HTR-8/SVneo (cell line): ENCODE measurements at places on chromosomes 3 and 15.

DNA sequence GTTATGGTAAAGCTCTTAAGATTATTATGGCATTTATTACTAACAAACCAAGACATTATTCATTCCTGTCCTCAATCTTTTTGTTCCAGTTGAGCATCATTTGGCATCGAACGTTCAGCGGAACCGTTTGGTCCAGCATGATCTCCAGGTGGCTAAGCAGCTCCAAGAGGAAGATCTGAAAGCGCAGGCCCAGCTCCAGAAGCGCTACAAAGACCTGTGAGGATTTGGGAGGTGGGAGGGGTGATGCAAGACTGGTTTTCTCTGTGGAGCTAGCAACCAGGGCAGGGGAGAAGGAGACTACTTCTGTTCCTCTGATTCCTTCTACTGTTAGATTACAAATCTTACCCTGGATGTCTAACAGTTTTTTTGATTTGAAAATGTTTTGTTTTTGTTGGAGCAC is 27.6 kb upstream of the UTS2B start:
- no peak for DNase-seq

DNA sequence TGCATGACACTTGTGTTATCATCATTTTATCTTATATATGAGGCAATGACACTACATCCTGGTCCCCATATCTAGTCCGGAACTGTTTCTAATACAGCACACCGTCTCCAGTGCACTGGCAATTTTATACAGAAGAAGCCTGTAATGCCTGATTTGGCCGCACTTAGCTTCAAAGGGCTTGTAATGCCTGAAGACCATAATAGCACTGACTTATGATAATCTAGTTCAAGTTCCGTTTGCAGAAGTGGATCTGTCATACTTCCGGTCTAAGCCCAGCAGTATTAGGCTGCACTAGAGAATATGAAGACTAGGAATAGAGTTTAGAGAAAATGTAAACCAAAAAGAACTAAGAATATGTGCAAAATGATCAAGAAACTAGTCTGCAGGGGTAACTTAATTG is 1.3 kb downstream of the BNIP2 start:
- no peak for DNase-seq

GRCh38 chr3:196559826-196560225 is 8.5 kb downstream of the WDR53 start:
- DNase-seq = no peak

DNA sequence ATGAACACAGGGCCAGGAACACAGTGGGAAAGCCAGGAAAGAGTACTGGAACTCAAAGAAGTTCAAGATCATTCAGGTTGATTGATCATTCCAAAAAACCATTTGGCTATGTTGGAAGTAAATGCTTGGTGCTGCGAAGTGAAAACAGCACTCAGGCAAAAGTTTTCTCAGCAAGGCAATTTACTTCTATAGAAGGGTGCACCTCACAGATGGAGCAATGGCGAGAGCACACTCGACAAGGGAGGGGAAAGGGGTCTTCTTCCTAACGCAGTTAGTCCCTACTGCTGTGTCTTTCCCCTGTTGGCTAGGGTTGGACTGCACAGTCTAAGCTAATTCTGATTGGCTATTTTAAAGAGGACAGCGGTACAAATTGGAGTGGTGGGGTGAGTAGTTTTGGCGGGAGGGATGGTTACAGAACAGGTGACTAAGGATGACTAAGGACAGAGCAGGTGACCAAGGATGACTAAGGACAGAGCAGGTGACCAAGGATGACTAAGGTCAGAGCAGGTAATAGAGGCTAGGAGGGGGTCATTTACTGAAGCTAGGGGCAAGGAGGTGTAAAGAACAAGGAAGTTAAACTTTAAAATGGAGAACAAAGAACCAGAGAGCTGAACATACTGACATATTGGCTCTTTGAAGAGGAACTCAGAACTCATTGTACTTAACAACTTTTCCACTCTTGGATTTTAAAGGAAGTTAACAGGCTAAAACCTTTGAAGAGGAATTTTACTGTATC is 43.3 kb downstream of the HOMER2 start:
- DNase-seq = no peak

DNA sequence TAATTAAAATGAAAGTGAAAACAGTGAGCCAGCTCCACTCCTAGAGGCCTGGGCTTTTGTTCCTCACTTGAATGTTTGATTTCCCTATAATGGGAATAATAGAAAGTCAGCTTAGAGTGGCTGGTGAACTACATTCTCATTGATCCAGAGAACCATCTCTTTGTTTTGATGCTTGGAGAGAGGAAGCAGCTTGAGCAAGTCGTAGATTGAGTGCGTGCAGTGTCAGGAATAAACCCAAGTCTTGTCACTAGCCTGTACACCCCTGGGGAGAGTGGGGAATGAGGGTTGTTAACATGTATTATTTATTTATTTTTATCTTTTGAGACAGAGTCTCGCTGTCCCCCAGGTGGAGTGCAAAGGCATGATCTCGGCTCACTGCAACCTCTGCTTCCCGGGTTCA is 885 bp upstream of the LSG1 start:
- DNase-seq = no peak

DNA sequence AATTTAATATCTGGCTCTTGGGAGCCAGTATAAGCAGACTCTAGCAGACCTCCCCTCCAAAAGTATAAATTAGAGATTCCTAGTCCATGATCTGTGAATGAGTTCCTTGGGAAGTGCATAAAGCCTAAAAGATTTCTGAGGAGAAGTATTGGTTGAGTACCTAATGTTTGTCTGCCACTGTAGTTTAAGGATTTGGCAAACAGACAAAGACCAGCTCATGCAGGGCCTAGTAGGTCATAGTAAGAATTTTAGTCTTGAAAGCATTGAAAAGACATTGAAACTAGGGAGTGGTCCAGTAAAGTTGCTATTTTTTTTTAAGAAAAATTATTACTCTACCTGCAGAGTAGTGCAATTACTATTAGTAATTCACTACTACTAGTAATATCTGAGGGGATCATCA is 67.5 kb downstream of the SPRED1 start:
- DNase-seq = no peak

DNA sequence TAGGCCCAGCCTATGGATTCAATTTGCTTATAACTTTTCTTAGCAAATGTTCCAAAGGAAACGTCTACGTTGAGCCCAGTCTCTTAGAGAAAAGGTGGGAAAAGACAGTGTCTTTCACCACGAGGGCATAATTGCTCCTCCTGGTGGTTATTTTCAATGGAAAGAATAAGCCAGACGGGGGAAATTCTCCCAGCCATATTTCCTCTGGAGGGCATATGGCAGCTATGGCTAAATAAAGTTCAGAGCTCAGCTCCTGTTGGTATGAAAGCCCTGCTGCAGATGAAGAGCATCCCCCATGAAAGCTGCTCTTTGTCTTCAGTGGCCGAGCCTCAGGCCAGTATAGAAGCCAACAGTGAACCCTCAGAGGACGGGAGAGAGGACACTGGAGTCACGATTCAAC is 297.9 kb downstream of the RYR3 start:
- no peak for DNase-seq

- no peak for DNase-seq
Observed at GRCh38 chr3:15983693-15984092, 185.9 kb upstream of the ANKRD28 start.

GRCh38 chr15:68846851-68847439 is 26.2 kb upstream of the ANP32A start:
- DNase-seq = no peak

- peak; percentile 59 for DNase-seq
Observed at GRCh38 chr3:132660052-132660810, at the start of gene UBA5. UBA5 (plus strand) TSS chr3:132660329; CDS start chr3:132660538, 209 bp downstream.

DNA sequence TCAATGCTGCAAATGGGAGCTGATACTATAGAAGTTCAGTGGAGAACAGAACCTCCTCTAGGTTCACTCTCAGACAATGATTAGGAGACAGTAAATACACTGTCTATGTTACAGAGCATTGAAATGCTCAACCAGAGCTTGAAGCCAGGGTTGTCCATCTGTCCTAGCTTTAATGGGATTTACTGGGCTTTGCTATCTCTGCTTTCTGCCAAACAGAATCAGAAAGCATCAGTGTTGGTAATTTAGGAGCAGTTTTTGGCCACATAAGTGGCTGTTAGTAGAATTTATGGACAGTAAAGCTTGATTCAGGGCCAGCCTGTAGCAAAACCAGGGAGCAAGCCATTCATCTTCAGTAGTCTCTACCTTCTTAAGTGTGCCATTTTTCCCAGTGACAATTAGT is 396.3 kb downstream of the LSAMP start:
- no peak for DNase-seq

GRCh38 chr3:195411836-195412235 is 31.0 kb downstream of the ACAP2 start:
- no peak for DNase-seq

- no peak for DNase-seq
Observed at GRCh38 chr3:170205302-170205701, 16.9 kb upstream of the PRKCI start.

- DNase-seq = no peak
Observed at GRCh38 chr3:88142094-88142624, 7.6 kb upstream of the C3orf38 start.

GRCh38 chr3:55327131-55327920 is 159.8 kb downstream of the WNT5A start:
- peak; percentile 15 for DNase-seq

DNA sequence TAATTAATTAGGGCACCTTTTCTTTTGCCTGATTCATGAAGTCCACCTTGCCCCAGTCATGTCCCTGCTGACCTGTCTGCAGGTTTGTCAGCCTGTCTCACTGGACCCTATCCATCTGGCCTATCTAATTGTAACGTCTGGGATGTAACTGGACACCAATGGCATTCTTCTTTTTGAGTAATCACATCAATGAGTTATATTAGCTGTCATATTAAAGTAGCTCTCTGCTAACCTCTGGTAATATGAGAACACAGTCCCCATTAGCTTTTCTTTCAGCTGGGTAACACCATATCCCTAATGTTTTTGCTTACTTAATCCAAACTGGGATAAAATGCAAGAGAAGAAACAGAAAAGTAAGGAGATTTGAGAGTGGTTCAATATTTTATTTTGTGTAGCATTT is 166.2 kb upstream of the VEPH1 start:
- DNase-seq = peak; percentile 44

DNA sequence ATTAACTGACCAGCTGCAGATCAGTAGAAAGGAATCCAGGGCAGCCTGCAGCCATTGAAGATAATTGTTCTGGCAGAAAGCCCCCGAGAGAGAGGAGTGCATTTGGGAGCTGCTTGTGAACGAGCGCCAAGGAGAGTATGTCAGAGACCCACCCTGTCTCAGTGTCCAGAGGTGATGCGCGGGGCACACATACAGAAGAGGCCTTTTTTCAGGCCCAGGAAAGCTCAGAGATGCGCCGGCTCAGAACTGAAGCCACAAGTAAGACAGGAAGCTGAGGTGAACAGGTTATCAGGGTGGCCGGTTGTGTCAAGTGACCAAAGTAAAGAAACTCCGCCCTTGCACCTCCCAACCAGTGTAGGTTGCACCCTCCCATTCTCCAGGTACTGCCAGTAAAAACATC is 59.8 kb upstream of the HEG1 start:
- DNase-seq = no peak

- no peak for DNase-seq
Observed at GRCh38 chr3:17894434-17895060, 152.1 kb upstream of the TBC1D5 start.

GRCh38 chr3:19149368-19149767 is 1.1 kb downstream of the KCNH8 start:
- no peak for DNase-seq

DNA sequence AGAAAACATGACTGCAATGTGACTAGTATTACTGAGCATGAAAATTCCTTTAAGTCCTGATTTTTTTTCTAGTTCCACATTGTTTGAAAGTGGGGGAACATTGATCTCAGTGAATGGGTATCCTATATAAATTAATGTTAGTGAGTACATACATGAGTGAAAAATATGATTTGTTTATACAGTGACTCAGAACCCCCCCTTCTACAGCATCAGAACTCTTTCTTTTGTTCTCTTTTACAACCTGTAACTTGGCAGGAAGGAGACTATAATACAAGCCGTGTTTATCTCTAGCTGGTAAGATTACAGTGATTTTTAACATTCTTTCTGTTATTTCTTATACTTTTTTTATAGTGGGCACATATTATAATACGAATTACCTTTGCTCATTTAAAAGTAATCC is 384.7 kb downstream of the PDCD6IP start:
- no peak for DNase-seq

GRCh38 chr15:44015545-44016305 is 179.3 kb downstream of the FRMD5 start:
- no peak for DNase-seq

DNA sequence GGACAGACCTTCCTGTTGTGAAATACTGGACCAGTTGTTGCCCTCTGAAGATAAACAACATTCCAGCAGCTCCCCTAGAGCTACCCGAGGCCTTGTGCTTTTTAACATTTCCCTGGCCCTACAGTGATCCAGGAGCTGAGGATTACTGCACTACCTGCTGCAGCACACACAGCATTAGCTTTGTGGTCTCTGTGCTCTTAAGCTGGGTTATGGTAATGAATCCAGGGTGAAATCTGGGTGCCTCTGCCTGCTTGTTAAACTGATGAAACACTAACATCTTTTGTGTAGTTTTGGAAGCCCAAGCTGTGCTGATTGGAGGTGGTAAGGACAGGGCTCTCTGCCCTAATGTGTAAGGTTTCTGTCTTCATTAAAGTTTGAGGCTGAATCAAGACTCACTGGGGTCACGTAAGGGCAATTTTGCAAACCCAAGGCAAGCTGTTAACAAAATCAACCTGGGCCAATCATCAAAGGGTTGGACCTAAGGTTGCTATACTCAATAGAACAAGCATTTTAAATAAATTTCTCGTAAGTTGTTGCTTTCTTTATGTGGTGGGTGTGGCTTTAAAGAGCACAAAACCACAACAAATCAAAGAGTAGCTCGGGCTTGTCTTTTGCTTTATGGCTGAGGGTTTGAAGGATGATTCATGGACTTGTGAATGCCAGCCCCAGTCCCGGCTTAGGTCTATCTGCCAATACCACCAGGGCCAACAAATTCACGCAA is 183.9 kb downstream of the TPRG1 start:
- DNase-seq = peak; percentile 60

GRCh38 chr15:26148156-26148860 is 285.2 kb upstream of the ATP10A start:
- DNase-seq = no peak

- no peak for DNase-seq
Observed at GRCh38 chr3:82567029-82567600, 805.7 kb upstream of the GBE1 start.

DNA sequence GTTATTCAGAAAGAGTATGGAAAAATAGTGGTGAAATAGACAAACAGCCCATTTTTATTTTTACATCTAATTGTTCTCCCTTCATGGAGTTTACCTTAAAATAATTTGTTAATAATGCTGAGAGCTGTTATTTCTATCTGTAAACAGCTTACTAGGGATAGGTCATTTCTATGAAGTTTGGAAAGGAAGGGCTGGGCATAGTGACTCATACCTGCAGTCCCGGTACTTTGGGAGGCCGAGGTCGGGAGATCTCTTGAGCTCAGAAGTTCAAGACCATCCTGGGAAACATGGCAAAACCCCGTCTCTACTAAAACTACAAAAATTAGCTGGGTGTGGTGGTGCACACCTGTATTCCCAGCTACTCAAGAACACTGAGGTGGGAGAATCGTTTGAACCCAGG is 624.3 kb upstream of the LMCD1 start:
- no peak for DNase-seq
